ENCODE measurements at places on chromosomes 4 and X.

DNA sequence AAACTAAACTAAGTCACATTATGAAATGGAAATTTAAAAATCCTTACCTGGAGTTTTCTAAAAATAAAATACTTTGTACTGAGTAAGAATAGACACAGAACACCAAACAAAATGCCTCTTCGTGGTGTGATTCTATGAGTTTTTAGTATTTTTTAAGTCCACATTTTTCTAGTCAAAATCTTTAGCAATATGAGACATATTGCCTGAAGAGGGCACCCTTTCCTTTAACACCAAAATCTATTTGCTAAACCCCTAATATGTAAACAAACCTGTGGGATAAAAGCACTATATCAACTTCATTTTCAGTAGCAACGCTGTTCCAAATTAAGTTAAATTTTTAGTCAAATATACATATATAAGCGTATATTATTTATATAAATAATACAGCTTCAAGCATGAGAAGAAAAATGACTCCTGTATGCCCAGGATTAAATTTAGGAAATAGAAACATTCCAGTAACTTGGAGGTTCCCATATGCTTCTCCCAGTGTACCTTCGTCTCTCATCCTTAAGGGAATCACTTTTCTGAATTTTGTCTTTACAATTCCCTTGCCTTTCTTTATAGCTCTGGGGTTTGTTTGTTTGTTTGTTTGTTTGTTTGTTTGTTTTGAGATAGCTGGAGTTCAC is 23.0 kb upstream of the PGM2 start:
- DNase-seq: peak; percentile 79

GRCh38 chrX:41781500-41781899 is 57.5 kb downstream of the GPR82 start:
- peak; percentile 71 for DNase-seq

GRCh38 chrX:137034508-137034872 is 695 bp upstream of the GPR101 start:
- DNase-seq: no peak

GRCh38 chrX:142804085-142804484 is 221.6 kb upstream of the SPANXN4 start:
- peak; percentile 64 for DNase-seq

DNA sequence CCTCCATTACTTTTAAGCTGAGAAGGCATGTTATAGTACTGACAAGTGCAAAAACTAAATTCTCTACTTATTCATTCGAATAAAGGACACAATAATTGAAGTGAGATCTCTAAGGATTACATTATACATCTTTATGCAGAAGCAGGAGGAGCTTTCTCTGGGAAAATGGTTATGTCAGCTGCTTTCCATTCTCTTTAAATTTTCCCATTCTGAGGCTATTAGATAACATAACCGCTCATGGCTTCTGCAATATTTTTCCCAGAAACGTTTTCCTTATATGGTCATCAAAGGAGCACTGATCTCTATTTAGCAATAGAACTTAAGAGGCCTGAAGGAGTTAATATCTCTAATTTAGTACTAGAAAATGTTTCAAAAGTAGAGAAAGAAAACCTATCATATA is 221.6 kb downstream of the NSUN7 start:
- DNase-seq: no peak
